ENCODE measurements at places on chromosomes 3 and 15.

- DNase-seq, result no peak
Measured at GRCh38 chr15:101120987-101121386, 130.9 kb downstream of the CHSY1 start.

- no peak for DNase-seq
Measured at GRCh38 chr3:11651900-11652299, 8.2 kb upstream of the VGLL4 start.

DNA sequence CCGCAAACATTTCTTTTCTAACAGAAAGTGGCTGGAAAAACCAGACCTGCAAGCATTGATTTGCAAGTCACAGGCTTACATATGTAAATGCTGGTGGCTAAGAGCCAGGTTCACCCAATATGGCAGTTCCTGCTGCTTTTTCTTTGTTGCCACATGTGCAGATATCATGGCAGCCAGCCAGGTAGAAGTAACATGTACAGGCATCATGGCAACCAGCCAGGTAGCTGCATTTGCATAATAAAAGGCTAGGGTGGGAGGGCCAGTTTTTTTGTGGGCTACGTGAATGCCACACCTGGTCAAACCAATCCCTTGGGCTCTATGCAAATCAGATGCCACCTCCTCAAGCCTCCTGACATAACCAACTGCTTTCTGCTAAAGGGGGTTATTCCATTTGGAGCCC is 2.8 kb upstream of the SMCO1 start:
- no peak for DNase-seq

DNA sequence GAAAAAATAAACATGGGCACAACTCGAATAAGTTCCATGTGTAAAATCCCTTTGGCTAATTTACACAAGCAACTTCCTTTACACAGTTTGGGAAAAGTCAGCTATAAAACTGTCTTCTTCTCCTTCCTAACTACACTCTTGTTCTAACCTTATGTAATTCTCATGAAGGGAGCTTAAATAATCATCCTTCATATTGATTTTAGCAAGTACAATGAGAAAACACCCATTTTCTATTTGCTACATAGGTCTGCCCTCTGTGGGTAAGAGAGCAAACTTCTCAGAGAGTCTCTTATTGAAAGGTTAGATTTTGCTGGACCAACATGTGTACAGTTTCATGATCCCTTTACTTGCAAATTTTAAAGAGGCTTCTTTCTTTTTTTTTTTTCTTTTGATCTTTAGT is 398.5 kb downstream of the ROBO1 start:
- DNase-seq, result peak; percentile 3

- no peak for DNase-seq
Measured at GRCh38 chr3:59802045-59802444, 752.2 kb upstream of the CFAP20DC start.

GRCh38 chr15:50765195-50765967 is at the start of gene SPPL2A:
TSS of gene SPPL2A (minus strand) at chr15:50765706. CDS start at chr15:50765533, 173 bp downstream.
- DNase-seq, result peak; percentile 96

DNA sequence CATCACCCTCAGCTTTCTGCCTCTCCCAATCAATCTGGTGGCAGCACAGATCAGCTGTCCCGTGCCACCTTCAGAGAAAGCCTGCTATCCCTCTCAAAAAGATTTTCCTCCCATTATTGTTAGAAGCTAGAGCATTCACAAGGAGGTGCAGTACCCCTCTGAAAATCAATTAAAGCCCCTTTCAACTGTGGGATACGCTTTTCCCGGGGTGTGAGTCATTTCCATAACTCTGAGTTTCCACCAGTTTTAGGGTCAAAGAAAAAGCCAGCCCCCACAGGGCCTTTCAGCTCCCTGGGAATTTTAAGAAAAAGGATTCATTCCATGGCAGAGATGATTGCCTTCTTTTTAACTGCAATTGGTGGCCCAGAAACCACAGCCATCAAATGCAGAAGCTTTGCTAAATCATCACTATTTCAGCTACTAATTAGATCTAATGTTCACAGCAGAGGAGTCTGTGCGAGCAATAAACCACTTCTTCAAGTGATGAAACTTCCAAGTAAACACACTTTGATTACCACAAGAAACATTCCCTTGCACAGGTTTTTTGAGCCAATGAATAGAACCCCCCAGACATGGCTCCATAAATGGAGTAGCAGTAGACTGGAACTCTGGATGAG is 270.0 kb upstream of the TPRG1 start:
- no peak for DNase-seq

- no peak for DNase-seq
Measured at GRCh38 chr15:81530271-81530691, 156.3 kb upstream of the TMC3 start.

- no peak for DNase-seq
Measured at GRCh38 chr3:186965141-186965879, 35.0 kb downstream of the ST6GAL1 start.

DNA sequence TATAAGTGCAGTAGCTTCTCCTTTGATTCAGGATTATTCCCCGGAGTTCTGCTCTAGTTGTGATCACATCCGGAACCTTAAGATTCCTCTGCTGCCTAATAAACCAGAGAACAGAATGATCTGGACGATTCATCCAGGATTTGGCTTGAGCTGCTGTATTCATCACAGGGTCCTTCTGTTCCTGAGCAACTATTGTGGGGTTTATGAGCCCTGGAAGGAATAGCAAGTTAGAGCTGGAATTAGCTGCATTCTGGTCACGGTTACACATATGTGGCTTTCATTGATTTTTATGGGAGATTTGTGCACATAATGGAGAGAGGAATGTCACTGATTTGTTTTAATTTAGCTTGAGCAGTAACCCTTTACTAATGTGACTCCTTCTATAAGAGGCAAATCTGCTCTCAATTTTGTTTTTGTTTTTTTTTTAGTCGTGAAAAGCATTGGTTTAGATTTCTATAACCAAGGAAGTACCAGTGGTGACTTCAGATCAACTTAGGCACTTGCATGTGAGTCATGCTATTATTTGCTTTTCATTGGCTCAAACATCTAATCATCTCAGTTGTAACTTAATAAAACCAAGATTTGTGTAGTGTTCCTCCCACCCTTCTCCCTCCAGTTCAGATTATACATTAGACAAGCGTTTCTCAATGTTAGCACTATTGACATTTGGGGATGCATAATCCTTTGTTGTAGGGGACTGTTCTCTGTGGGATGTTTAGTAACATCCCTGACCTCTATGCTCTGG is 148.5 kb downstream of the OTOL1 start:
- DNase-seq, result no peak

DNA sequence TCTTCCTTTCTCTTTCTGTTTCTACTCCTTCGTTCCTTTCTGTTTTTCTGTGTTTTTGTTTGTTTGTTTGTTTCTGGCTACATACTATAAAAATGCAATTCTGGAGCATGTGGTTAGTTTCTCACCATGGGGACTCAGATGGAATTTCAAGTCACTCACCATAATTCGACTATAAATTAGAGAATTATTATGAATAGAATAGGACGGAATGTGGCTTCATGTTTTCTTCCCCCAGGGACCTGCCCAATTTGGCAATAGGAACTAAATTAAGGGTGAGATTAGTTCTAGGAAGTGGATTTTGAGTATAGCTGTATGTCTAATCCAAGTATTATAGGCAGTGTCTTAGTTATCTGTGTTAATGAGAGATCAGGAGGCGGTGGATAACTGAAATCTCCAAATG is 96.9 kb downstream of the THSD4 start:
- DNase-seq, result no peak

DNA sequence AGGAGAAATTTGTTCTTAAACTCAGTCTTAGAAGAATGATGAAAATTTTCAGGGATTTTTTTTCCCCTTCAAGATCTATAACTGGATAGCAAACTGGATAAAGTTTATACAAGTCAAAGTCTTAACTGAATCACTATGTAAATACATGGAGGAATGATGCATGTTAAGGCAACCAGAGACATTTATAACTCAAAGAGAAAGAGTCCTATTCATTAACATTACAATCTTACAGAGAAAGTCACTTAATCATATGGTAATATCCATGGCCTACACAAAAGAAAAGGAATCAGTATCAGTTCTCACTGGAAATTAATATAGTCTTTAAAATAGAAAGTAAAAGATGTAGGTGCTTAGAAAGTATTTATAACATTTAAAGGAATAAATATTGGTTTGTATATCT is 869.1 kb downstream of the TBL1XR1 start:
- DNase-seq, result no peak

- DNase-seq, result no peak
Measured at GRCh38 chr3:145857956-145858355, 303.0 kb downstream of the PLOD2 start.

GRCh38 chr15:60480149-60480548 is 1.2 kb upstream of the ICE2 start:
- no peak for DNase-seq

GRCh38 chr3:149475451-149476060 is 1.1 kb downstream of the TM4SF4 start:
- DNase-seq, result no peak

DNA sequence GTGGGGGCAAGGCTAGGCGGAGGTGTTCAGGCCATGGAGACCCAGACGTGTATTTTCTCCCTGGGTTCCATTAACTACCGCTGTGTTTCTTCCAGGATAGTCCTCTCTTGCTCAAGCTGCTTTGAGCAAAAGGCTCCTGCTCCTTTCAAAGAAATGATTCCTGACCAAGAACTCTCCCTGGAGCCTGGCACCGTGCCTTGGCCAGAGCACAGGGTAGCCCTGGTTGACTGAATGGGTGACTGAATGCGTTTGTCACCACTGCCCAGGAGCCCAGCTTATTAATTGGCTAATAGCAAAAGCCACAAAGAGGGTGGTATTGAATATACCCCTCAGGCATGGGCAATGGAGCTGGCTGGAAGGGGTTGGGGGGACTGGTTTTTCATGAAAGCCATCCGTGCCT is 13.9 kb downstream of the RASGRF1 start:
- DNase-seq, result no peak
